Hematopoietic multipotent progenitor cell treated with erythropoietin and hydrocortisone succinate and interleukin-3 and kit ligand, for 6 days (in vitro differentiated cells): ENCODE measurements at places on chromosomes 7 and 10.

- no peak for DNase-seq
These were observed 50.5 kb downstream of the NUDCD3 start for GRCh38 chr7:44439926-44440325.

DNA sequence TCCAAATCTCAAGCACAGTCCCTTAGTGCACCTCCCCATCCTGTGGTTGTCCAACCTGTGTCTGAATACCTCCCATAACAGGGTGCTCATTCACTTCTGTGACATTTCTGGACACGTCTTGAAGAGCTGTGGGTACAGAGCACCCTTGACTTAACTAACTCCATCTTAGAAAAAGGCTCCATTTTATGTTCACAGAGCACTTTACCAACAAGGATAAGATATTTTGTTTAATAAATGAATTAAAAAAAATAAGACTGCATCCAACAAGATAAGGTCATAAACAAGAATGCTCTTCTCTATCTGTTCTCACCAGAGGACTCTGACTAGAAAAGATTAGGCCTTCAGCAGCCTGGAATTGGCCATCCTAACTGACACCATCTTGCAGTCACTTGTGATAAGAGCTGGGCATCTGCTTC is 335.2 kb upstream of the ZNF32 start:
- peak; percentile 55 for DNase-seq

- no peak for DNase-seq
These were observed 29.0 kb upstream of the PRSS1 start for GRCh38 chr7:142720172-142720773.

GRCh38 chr10:71292624-71293445 is 26.2 kb upstream of the SLC29A3 start:
- DNase-seq: no peak

DNA sequence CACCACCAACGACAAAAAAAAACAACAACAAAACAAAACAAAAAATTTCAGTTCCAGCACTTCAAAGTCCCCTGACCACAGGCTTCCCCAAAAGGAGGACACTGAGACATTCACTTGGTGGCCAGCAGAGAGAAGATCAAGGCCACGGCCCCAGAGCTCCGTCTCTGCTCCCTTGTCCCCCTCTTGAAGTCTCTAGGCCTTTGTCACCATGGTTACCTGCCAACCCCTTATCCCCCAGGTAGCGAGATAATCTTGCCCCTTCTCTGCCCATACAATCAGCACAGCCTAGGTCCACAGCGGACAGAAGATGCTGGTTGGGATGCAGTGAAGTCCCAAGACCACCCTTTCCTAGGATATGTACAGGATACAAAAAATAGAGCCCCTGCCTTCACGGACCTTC is 30.7 kb downstream of the AFAP1L2 start:
- no peak for DNase-seq

GRCh38 chr10:62653254-62653653 is 151.3 kb upstream of the ADO start:
- DNase-seq: no peak

DNA sequence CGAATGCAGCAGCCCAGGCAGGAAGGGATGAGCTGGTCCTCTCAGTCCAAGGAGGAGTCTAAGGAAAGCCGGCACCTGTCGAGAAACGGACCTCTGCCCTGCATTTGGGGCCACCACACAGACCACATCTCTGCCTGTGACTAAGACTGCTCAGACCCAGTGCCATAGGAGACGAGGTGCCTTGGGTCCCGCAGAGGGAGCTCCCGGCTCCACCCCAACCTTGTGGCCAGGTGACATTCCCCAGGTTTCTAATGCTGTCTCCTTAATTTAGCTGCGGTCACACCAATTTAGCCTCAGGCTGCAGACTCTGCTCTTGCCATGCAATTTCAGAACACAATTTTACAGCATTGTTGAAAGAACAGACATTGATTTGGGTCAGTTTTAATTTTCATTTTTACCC is 22.8 kb upstream of the CRHR2 start:
- no peak for DNase-seq

GRCh38 chr10:62379394-62379793 is 5.2 kb downstream of the ZNF365 start:
- DNase-seq: no peak

DNA sequence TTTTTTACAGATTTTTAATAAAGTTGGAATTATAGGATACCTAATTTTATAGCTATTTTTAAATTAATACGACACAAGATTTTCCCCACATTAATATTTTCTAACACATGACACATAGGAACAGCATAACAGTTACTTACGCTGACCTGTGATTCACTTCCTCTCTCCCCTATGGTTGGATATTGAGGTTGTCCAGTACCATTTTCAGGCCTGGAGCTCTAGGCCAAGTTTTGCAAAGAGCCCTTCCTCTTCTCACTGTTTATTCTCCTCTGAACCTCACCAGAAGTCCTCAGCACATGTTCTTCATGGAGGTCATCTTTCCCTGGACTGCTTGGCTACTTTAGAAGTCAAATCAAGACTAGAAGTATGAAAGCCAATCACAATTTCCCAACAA is 28.2 kb downstream of the LYZL1 start:
- no peak for DNase-seq

GRCh38 chr7:55026086-55026790 is 7.4 kb downstream of the EGFR start:
- DNase-seq: no peak

- no peak for DNase-seq
These were observed 252.7 kb upstream of the SHH start for GRCh38 chr7:156064971-156065386.

DNA sequence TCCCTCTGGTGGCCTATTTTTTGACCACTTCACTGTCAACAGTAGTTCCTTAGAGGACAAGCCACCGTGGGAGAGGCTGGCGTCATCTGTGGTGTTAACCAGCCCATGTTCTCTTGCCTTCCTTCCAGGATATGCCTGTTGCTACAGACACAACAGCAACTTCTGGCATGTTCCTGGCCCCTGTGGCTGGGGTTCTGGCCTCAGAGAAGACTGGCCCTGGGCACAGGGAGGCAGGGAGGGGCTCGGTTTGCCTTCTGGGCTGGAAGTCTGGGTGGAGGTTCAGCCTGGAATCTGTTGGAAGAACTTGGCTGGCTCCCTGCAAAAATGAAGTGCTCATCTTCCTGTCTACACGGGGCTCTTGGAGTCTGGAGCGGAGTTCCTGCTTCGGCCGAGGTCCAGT is 25.7 kb downstream of the GOLGA7B start:
- DNase-seq: no peak

- no peak for DNase-seq
These were observed 17.6 kb upstream of the SNX13 start for GRCh38 chr7:17957871-17958270.
